ENCODE measurements at places on chromosomes 4 and X. TPM values are rescaled to one million over a fixed set of nuclear protein-coding genes. Genes with fewer than 3 reads are reported as not detected.

The PRSS12 gene
- total RNA-seq: not detected

GRCh38 chr4:5465956-5466355 lies 242.4 kb downstream of the EVC2 start:
- no peak for DNase-seq

DNA sequence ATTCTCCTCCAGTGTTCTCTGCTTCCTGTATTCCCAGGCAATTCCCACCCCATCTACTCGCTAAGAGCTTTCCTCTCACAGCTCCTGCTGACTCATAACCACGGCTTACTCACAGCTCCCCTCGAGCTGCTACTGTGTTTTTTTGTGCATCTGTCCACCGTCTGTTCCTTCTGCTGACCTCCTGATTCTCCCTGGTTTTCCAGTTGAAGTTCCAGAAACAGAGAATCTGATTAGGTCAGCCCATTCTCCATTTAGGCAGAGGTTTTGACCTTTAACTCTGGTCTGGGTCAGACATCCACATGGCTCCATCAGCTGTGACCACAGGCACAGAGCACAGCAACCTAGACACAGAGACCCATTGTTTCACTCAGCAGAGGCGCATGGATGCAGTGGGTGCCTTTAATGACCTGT lies 5.5 kb upstream of the SMIM20 start:
- peak; percentile 67 for DNase-seq

DNA sequence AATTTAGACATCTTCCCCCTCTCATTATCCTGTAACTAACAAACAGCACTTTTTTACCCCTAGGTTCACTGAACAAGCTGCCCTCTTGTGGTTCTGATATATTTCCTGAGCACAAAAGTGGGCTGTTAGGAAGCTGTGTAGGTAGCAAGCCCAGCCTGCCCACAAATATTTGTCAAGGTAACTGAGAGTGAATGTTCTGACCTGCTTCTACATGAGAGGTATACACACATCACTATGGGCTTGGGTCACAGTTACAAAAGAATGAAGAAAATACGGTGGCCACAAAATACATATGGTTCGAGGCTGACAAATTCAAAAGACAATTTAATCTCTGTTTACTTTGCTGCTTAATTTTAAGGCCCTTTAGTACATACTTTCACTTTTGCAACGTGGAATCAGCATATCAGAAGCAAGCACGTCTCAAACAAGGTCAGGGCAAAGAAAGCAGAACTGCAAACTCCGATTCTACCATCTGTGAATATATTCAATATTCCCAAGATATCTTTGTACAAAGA lies 78.7 kb downstream of the RBM47 start:
- no peak for DNase-seq

Data from pulmonary artery endothelial cell (primary cell).